Activated CD8-positive, alpha-beta memory T cell treated with anti-CD3 and anti-CD28 coated beads, Interleukin-2, amount 50 U/mL, for 4 hours (primary cell): ENCODE measurements at places on chromosomes 5 and 9.

DNA sequence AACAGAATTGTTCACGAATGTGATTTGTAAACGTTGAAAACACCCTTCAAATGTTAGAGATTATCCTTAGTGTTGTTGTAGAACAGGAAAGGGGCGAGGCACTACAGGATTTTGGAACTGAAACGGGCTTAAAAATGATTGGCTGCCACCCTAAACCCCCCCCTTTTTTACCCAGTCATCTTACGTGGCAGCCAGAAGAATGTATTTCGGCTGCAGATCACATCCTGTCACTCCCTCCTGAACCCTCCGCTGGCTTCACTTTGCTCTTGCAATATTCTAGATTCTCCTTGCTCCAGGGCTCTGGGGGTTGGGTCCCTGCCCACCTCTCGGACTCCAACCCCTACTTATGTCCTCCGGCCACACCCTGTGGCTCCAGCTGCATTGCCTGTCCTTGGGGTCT, 13.9 kb upstream of the UNC5A start:
- DNase-seq: no peak

DNA sequence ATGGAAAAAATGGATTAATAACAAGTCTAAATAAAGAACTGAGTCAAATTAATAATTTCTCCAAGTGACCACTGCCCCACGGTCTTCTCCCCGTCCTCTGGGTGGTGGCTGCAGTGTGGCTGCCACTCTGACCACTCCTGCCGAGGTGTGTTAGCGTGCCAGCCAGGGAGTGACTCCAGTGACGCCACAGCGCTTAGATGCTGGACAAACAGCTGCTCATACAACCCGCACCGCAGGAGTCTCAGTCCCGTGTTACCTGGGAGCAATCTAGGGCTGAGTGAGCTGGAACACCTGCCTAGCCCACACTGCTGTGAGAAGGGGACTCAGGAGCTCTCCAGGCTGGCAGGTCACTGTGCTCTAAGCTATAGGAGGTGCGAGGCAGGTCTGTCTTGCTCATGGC, 10.2 kb downstream of the MAPK9 start:
- DNase-seq: no peak

- no peak for DNase-seq
Measured at GRCh38 chr9:112233769-112234168, 58.7 kb upstream of the SUSD1 start.

- DNase-seq: no peak
Measured at GRCh38 chr5:150448952-150449516, 505 bp downstream of the RPS14 start.

GRCh38 chr9:120642129-120642770, 62.3 kb upstream of the CDK5RAP2 start:
- no peak for DNase-seq

GRCh38 chr5:145375521-145375920, 459.6 kb downstream of the PRELID2 start:
- no peak for DNase-seq

GRCh38 chr5:132103969-132104391, 30.4 kb downstream of the CSF2 start:
- DNase-seq: no peak

DNA sequence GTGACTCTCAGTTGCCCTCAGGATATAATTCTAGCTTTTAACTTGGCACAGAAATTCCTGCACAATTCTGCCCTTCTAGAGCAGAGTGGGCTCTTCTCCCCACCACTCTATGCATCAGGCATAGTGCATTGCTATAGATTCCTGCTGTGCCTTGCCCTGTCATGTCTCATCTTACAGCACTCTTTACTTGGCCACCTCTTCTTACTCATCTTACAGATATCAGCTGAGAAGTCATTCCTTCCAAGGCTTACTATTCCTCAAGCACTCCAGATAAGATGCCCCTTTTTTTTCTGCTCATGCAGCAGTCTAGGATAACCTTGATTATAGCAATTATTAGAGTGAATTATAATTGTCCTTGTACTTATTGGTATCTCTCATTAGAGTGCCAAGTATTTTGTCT, 5.6 kb downstream of the FAM221B start:
- no peak for DNase-seq

- no peak for DNase-seq
Measured at GRCh38 chr5:37738057-37738691, 101.7 kb downstream of the GDNF start.

DNA sequence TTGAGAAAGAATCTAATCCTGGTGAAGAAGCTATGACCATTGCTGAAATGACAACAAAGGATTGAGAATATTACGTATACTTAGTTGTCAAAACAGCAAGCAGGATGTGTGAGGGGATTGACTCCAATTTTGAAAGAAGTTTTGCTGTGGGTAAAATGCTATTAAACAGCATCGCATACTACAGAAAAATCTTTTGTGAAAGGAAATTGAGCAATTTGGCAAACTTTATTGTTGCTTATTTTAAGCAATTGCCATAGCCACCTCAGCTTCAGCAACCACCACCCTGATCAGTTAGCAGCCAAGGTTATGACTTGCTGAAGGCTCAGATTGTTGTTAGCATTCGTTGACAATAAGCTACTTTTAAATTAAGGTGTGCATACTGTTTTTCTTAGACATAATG, 22.5 kb upstream of the ARL14EPL start:
- DNase-seq: no peak

GRCh38 chr9:74577956-74578355, 80.8 kb downstream of the RORB start:
- DNase-seq: no peak

GRCh38 chr5:31901807-31902530, 263.0 kb downstream of the PDZD2 start:
- no peak for DNase-seq

DNA sequence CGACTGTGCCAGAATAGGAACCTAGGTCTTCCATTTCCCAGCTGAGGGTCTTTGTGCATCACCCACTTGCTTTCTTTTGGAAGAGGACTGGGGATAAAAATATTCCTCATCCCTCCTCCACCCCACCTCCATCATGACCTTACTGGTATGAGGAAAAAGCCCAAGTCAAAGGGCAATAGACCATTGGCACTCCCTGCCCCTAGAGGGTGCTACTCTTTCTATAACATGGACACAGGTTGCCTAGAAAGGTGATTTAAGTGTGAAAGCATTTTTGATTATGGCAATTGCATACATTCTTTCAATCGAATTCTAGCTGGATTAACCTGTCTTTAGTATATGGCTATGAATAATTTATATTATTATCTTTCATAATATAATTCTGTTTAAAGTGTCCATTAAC, 22.8 kb upstream of the ZNF618 start:
- DNase-seq: no peak

- no peak for DNase-seq
Measured at GRCh38 chr9:136587944-136588662, 42.3 kb upstream of the NOTCH1 start.

GRCh38 chr9:76255781-76256455, 138.3 kb downstream of the RFK start:
- no peak for DNase-seq

DNA sequence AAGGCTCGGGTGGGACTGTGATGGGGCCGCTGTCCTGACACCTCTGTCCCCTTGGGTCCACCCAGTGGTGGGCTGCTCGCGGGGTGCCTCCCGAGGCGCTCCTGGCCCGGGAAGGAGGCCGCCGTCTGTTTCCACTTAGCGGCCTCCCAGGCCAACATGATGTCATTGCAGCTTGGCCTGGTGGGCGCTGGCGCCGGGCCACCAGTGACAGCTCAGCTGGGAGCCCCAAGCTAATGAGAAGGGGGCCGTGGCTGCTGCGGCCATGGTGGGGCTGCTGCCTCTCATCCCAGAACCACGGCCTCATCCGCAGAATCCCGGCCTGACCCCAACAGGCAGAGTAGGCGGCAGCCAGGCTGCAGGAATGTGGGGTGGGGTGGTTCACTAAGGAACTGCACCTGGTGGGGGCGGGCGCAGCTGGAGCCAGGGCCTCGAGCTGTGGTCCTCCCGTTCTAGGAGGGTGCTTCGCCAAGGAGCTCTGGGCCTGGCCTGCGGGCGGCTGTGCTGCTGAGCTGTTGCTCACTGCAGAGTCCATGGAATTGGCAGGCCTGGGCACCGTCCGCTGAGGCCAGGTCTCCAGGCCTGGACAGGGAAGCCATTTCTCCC, 123.5 kb upstream of the COL5A1 start:
- DNase-seq: no peak

- no peak for DNase-seq
Measured at GRCh38 chr9:76887951-76888350, 18.0 kb downstream of the PRUNE2 start.

DNA sequence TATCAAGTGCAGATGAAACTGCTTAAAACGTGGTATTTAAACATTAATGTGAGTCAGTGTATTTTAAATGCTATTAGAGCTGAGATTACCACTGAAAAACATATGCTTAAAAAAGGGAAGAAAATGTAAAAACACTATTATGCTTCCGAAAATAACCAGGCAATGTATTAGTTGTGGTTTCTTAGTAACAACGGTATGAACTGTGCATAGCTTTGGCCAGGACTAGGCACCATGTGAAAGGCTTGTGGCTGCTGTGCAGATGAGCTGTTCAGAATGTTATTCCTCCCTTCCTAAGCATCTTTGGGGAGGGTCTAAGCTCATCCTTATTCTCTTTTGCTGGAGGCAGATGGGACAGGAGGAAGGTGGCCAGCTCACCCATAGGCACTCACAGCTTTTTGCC, 84.9 kb downstream of the NTRK2 start:
- DNase-seq: no peak

DNA sequence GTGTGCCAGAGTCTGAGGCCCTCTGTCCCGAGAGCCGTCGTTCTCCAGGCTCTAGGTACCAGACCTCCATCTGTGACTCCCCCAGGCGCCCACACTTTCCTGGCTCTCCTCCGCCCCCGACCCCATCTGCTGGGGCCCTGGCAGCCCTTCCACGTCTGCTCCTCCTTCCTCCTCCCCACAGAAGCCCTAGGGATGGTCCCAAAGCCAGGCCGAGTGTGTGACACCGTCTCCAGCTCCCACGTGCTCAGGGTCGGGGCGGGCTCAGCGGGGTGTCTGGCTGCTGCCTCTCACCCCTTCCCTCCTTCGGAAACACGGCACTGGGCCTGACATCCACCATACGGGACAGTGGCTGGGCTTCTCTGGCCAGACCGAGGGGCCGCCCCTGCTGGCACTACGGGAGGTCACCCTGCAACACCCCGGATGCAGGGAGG, 20.5 kb upstream of the SLC6A19 start:
- DNase-seq: no peak

DNA sequence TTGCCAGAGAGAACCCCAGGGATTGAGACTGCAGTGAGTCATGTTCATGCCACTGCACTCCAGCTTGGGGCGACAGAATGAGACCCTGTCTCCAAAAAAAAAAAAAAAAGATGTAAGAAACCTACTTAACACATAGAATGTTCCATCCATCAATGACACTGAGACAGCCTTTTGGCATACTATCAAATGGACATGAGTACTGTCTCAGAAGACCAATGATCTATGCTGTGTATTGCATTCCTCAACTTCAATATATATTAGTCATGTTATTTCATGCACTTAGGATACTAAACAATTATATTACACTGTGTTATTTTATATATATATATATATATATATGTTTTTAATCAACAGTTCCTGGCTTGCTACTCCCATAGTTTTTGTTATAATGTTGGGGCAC, 57.1 kb upstream of the ANKH start:
- no peak for DNase-seq

DNA sequence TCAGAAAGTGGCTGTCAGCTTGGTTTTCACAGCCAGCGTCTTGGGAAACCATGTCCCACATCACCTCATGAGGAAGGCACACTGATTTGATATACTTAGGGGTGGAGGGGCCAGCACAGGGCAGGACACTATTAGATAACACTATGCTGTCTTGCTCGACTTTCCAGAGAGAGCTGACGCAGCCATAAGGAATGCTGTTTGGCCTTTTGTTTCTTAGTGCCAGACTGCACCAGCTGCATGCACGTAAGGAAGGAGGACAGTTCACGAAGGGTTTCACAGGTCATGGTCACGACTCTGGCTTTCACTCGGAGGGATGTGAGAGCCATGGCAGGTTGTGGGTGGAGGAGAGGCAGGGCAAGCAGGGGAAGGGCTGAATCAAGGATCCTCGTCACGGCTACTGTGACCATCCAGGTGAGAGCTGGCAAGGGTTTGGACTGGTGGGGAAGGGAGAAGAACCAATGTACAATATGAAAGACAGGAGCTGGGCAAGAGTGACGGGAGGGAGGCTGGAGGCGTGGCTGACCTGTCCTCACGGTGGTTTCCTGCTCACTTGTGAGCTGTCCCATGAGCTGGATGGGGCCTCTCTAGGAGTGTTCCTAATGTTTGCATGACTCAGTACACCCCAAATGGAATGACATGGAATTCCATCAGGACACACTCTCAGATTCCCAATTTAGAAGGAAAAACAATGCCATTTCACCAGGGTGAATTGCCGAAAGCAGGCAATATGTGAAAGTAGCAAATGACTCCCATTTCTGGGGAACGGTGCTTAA, 61.7 kb downstream of the OTULIN start:
- DNase-seq: no peak

DNA sequence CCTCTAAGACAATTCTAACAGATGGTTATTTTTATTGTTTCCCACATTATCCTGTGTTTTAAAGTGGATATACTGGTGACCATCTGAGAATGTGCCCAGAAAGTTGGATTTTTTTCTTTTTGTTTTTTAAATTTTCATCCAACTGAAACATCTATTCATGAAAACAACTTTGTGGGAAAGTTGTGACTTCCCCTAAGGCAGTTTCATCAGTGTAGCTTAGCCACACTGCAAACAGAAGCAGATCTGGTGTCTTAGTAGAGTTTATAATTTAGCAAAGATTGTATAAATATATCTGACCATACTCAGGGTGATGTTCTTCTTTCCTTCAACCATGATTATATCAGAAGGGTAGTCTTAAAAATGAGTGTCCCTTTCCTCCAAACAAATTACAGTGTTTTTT, 1241.3 kb downstream of the MAT2B start:
- DNase-seq: no peak

- no peak for DNase-seq
Measured at GRCh38 chr5:14410068-14410393, 171.6 kb upstream of the OTULINL start.

- no peak for DNase-seq
Measured at GRCh38 chr9:75133396-75133795, 45.1 kb downstream of the OSTF1 start.

DNA sequence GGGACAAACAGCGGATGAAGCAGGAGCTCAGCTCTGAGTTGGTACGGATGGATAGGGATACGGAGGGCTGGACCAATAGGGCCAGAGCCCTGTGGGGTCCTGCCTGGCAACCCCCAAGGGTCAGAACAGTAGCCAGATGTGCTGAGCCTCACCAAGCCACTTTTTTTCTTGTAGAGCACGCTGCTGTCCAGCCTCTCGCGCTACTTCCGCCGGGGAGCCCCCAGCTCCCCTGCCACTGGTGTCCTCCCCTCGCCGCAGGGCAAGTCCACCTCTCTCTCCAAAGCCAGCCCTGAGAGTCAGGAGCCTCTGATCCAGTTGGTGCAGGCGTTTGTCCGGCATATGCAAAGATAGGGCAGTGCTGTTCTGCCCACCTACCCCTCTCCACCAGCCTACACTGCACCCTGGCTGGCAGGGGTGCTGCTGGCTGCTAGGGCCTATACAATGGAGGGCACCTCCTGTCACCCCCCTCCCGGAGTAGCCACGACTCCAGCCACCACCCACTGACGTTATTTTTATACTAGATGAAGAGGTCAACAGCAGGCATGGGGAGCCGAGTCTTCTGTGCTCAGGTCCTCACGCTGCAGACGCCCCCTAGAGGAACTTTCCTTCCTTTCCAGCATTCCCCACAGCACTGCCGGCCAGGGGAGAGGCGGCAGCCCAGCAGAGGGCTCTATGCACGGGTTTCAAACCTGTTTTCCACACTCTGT, 21.6 kb downstream of the SH3GLB2 start:
- DNase-seq: peak; percentile 36

- no peak for DNase-seq
Measured at GRCh38 chr5:126587551-126588390, 7.2 kb downstream of the ALDH7A1 start.

GRCh38 chr9:125428060-125428901, 166.7 kb downstream of the GAPVD1 start:
- no peak for DNase-seq
